ENCODE measurements at places on chromosomes 13 and 19.

DNA sequence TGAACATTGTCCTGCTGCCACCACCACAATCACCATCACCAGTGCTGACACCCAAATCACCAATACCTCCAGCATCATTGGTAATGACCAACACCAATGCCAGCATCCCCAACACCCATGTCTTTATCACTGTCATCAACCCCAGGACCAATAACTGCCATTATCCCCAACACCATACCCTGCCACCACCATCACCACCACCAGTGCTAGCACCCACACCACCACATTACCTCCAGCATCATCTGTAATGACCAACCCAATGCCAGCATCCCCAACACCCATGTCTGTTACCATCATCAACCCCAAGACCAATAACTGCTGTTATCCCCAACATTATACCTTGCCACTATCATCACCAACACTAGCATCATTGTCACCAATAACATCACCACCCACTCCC is 2.6 kb downstream of the LGI4 start:
- no peak for DNase-seq

- DNase-seq = no peak
Measured at GRCh38 chr13:99746637-99747402, 224.7 kb downstream of the ZIC5 start.

DNA sequence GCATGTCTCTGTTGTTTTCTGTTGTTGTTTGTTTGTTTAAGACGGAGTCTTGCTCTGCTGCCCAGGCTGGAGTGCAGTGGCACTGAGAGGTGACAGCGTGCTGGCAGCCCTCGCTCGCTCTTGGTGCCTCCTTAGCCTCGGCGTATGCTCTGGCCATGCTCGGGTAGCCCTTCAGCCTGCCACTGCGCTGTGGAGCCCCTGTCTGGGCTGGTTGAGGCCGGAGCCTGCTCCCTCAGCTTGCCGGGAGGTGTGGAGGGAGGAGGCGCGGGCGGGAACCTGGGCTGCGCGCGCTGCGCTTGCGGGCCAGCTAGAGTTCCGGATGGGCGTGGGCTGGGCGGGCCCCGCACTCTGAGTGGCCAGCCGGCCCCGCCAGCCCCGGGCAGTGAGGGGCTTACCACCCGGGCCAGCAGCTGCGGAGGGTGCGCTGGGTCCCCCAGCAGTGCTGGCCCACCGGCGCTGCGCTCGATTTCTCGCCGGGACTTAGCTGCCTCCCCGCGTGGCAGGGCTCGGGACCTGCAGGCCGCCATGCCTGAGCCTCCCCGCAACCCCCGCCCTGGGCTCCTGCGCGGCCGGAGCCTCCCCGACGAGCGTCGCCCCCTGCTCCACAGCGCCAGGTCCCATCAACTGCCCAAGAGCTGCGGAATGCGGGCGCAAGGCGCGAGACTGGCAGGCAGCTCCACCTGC is 6.6 kb upstream of the ZNF329 start:
- no peak for DNase-seq

DNA sequence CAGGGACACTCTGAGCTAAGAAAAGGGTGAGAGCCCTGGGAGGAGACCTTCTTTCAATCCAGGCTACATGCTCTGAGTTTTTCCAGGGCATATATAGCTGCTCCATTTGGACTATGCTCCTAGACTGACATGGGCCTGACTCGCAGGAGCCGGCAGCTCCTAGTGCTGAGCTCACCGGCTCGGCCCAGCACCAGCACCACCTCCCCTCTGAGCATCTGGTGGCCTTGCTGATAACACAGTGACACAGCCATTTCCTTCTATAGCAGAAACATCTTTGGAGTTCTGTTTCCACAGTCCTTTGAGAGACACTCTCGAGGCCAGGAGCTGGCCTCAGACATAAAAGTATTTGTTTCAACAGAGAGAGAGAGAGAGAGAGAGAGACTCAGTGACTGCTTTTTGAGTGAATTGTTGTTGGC is 184.9 kb downstream of the TM9SF2 start:
- DNase-seq = peak; percentile 54

GRCh38 chr19:30223866-30224688 is 148.1 kb upstream of the ZNF536 start:
- DNase-seq = no peak

- DNase-seq = no peak
Measured at GRCh38 chr13:40390401-40390916, 276.0 kb downstream of the FOXO1 start.

- peak; percentile 38 for DNase-seq
Measured at GRCh38 chr19:35993923-35994598, 927 bp upstream of the SDHAF1 start.

- no peak for DNase-seq
Measured at GRCh38 chr19:32688311-32688710, 3.3 kb upstream of the NUDT19 start.

DNA sequence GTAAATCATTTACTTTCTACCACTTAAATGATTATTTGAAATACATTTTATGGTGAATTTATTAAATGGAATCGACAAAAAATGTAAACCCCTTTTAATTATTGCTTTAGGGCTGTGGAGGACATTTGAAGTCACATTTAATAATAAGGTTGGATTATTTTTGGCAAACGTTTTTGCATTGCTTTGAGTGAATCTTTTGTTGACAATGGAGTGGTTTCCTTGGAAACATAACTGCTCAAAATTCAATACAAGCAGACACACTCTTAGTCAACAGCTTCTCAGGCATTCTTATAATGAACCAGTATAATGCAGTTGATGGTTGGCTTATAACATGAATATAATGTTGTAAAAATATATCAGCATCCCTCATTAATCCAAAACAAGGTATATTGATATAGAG is 104.7 kb downstream of the DCLK1 start:
- DNase-seq = no peak

DNA sequence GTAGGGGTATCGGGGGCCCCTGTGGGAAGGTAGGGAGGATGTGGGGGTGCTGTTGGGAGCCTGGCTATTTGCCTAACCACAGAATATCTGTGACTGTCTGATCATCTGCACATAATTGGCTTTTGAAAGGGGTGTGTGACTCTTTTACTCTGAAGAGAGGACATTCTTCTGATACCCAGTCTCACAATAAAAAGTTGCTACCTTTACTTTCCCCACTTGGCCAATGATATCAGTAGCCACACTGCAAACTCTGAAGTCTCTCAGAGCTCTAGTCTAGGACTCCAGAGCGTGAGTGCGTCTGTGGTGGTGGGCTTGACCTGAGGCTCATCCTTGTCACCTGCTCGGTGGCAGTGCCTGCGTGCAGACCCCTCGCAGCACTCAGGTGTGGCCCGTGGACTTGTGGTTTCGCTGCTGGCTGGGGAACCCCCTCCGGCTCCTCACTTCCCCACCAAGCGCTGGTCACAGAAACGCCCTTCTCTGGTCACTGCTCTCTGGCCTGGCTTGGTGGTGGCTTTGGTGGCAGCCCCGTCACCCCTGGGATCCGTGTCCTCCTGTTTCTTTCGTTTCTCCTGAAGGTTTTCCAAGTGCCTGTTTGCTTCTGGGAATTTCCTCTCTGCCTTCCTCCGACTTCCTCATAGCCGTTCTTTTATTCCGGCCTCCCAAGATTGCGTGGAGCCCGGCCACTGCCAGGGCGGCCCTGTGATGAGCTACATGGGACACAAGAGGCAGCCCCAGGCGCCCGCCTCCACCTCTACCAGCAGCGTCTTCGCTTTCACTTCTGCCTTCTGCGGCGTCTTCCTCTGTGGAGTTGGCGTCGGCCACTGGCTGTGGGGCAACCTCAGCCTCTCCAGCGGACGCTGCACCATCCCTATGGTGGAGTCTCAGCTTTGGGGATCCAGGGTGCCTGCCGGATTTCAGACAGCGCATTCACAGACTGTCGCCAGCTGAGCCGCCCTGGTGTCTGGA is 78.0 kb downstream of the ATP11A start:
- DNase-seq = no peak

- peak; percentile 81 for DNase-seq
Measured at GRCh38 chr13:110047496-110047895, 259.5 kb downstream of the COL4A1 start.

- no peak for DNase-seq
Measured at GRCh38 chr13:111654531-111654930, 334.1 kb downstream of the TEX29 start.

DNA sequence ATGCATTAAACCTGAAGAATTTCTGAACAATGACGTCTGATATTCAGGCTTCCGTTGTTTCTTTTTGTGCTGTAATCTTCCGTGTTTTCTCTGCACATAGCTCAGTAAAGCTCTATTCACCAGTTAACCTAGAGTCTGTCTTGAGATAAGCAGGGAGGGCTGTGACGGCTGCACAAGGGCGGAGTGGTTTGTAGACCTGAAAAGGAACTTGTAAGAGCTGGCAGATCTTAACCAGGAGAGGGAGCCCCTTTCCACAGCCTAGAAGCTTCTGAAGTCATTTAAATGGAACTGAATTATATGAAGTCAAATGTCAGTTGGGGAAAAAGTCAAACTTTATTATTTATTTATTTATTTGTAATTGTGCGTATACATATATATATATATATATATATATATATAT is 27.5 kb downstream of the DPRX start:
- DNase-seq = no peak

GRCh38 chr19:10474962-10475451 is 28.1 kb downstream of the KEAP1 start:
- no peak for DNase-seq

DNA sequence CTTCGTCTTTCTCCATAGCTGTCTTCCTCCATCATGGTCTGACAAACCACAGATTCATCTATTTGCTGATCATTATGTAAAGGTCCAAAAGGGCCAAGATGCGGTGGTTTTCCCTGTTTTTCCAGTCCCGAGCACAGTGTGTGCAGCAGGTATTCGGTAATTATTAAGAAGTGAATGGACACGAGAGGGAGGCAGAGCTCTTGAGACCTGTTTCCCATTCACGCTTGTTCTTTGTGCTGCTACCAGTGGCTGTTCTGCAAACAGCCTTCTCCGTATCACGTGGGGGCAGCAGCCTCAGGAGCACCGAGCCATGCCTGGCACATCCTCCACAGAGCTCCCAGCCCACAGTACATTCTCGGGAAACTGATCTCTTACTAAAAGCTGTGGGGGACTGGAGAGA is 50.3 kb downstream of the CCDC70 start:
- DNase-seq = no peak

- DNase-seq = no peak
Measured at GRCh38 chr19:7970716-7971448, 27.4 kb upstream of the TIMM44 start.

GRCh38 chr19:9075064-9075949 is 11.6 kb upstream of the OR1M1 start:
- peak; percentile 80 for DNase-seq

- DNase-seq = peak; percentile 48
Measured at GRCh38 chr13:91592056-91593014, 193.9 kb downstream of the GPC5 start.

- no peak for DNase-seq
Measured at GRCh38 chr19:51129716-51130115, 5.0 kb downstream of the SIGLEC9 start.

- no peak for DNase-seq
Measured at GRCh38 chr13:94333131-94333820, 146.2 kb downstream of the DCT start.

DNA sequence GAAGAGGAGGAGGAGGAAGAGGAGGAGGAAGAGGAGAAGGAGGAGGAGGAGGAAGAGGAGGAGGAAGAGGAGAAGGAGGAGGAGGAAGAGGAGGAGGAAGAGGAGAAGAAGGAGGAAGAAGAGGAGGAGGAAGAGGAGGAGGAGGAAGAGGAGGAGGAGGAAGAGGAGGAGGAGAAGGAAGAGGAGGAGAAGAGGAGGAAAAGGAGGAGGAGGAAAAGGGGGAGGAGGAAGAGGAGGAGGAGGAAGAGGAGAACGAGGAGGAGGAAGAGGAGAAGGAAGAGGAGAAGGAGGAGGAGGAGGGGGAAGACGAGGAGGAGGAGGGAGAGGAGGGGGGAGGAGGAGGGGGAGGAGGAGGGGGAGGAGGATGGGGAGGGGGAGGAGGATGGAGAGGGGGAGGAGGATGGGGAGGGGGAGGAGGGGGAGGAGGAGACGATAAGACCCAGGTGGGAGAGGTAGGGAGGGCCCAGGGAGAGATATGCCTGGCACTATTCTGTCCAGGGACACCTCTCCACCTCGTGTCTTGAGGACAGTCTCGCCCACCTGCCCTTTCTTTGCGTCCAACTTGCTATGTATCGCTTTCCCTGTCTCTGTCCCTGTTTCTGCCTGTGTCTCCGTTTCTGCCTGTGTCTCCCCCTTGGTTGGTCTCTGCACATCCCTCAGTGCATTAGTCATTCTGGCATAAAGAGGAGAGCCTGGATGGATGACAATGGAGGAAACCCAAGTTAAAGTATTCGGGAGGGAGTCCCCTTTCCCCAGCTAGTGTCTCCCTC is 7.1 kb upstream of the KLK5 start:
- peak; percentile 16 for DNase-seq

- no peak for DNase-seq
Measured at GRCh38 chr19:55493052-55493644, 4.9 kb downstream of the SSC5D start.

Data from pancreas (tissue), 10 donors.